ENCODE measurements at places on chromosomes 12 and 14. TPM values are rescaled to one million over a fixed set of nuclear protein-coding genes. Genes with fewer than 3 reads are reported as not detected.

Gene IL22
- not detected for total RNA-seq

Gene ENDOU
- total RNA-seq = not detected

DNA sequence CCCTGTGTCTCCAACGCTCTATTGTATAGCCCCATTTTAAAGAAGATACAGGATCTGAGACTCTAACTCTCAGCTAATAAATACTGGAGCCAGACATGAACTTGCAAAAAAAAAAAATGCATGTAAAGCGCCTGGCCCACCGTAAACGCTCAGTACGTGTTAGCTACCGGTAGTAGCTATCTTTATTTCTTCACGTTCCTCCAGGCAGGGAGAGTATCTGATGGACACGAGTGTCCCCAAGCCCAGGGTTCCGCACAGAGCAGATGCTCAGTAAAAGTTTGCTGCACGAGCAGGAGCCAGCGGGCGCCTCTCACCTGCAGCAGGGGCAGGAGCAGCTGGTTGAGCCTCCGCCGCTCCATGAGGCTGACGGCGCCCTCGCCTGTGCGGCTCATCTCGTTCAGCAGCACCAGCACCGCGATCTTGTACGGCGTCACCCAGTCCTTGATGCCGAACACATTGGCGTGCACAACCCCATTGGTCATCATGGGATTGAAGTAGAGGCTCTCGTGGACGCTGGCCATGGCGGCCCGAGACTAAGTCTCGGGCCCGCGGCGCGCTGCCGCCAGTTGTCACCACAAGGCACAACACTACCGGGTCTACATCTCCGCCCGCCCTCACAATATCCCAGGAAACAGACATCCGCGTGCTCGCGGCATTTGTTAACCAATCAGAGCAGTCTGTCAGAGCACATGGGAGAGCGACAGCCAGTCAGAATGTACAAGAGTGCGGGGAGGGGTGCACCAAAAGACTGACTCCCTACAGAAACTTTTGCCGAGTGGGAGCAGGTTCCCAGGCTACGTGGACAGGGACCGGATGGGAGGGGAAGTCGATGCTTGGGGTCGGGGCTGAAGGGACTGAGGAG, at the start of gene ANAPC5:
Gene ANAPC5 (minus strand): TSS at position 592 of the 862 bp plus-strand sequence. CDS start 71 bp downstream, at position 521.
- H3K27me3 ChIP-seq = no peaks in the 10 kb centered on the region
- peak within 1 kb of the TSS; percentile 83 for H3K27ac ChIP-seq
- no peaks in the 10 kb centered on the region for H3K36me3 ChIP-seq

- H3K4me1 ChIP-seq = 0 out of 2 replicates have a peak, but pooled peaks cover 7% of the 10 kb centered on the region
- H3K36me3 ChIP-seq = no peaks in the 10 kb centered on the region
- no peak overlapping the region for H3K4me3 ChIP-seq
- peak; percentile 47 for DNase-seq
Measured at GRCh38 chr12:22287776-22288621, 46.5 kb downstream of the ST8SIA1 start.

DNA sequence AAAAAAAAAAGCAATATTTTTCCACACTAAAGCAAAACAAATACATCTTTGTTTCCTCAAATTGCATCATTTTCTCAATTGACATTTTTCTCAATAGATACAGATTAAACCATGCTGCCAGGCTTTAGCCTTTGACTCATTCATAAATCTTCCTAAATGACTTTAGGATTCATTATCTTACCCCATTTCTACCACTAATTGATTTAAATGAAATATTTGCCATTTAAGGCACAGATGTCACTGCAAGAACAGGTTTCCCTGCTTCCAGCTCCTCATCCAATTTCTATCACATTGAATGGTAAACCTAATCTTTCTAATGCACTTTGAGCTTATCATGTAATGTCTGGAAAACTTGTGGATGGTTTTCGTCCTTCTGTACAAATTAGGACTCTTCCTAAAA, 298.7 kb downstream of the RPL10L start:
- no peak overlapping the region for H3K27ac ChIP-seq
- no peak overlapping the region for H3K4me3 ChIP-seq
- no peaks in the 10 kb centered on the region for H3K36me3 ChIP-seq
- no peaks in the 10 kb centered on the region for H3K27me3 ChIP-seq
- no peak for DNase-seq
- H3K4me1 ChIP-seq = no peaks in the 10 kb centered on the region

DNA sequence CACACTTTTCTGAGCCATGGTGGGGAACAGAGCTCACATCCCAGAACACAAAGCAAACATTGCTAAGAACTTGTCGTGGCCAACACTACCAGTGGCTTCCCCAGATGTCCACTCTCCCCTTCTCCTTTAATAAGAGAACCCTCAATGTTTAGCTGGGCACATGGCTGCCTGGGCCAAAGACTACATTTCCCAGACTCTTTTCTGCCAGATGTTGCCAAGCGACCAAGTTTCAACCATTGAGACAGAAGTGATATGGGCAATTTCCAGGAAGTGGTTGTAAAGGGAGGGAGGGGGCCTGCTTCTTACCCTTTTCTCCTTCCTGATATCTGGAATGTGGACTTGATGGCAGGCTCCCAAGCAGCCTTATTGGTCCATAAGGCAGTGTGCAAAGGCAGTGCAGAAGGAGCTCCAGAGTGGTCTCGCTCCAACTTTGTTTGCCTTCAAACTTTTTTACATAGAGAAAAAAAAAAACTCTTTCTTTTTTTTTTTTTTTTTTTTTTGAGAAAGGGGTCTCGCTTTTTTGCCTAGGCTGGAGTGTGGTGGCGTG, 24.9 kb upstream of the JDP2 start:
- no peaks in the 10 kb centered on the region for H3K27me3 ChIP-seq
- H3K36me3 ChIP-seq = no peaks in the 10 kb centered on the region
- DNase-seq = peak; percentile 39
- peaks cover 10% of the 10 kb centered on the region for H3K4me1 ChIP-seq
- no peak overlapping the region for H3K27ac ChIP-seq

DNA sequence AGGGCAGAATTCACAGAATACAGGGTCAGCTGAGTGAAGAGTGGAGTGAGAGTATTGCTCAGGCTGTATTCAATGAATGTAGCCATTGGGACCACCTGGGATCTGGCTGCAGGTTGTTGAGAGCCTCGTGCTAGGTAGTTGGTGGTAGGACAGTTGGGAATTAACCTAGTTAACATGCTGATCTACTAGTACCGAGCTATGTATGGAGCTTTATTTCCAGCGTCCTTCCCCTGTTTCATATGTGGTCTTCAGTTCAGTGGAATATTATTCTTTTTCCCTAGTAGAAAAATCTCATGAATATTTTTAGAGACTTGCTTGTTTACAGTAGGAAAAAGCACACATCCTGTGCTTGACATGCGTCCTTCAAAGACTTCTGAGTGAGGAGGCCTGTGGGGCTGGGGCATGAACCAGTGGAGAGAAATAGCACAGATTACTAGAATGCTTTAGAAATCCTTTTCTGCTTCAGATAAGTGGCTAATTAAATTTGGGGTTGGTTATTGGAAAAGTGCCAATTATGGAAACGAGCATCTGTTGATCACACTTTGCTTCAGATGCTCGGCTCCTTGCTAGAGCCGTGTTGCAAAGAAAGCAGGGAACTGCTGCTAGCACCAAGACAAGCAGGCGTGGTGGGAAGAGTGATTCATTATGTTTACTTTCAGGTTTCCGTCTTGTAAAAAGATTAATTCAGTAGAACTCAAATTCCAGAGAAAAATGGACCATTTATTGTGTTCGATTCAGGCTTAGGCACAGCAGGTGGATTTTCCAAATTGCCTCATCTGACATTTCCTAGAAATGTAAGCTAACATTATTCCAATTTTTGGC, 53.6 kb downstream of the ARF6 start:
- no peak overlapping the region for H3K4me3 ChIP-seq
- no peaks in the 10 kb centered on the region for H3K27me3 ChIP-seq
- no peak for DNase-seq

- H3K27me3 ChIP-seq = no peaks in the 10 kb centered on the region
- no peaks in the 10 kb centered on the region for H3K4me1 ChIP-seq
- no peak for DNase-seq
- H3K4me3 ChIP-seq = no peak overlapping the region
Measured at GRCh38 chr12:40261937-40262336, 37.1 kb downstream of the LRRK2 start.

All from GM23338 (cell line).